ENCODE measurements at places on chromosomes 2 and 18. TPM values are rescaled to one million over a fixed set of nuclear protein-coding genes. Genes with fewer than 3 reads are reported as not detected.

DNA sequence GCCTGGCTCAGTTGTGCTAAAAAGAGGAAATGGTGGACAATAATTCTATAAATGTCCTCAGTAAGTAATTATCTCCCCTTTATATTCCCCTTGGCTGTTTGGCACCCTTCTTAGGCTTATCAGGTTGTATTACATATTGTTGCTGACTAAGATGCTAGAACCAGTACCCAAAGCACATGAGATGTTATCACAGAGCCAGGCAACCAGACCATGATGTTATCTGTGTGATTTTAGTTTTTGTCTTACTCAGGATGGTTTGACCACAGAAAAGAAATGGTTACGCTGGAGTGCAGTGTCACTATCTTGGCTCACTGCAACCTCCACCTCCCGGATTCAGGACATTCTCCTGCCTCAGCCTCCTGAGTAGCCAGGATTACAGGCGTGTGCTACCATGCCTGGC, 15.2 kb downstream of the R3HDM1 start:
- DNase-seq = no peak

GRCh38 chr2:120253021-120253882, 600 bp downstream of the RALB start:
- no peak for DNase-seq

DNA sequence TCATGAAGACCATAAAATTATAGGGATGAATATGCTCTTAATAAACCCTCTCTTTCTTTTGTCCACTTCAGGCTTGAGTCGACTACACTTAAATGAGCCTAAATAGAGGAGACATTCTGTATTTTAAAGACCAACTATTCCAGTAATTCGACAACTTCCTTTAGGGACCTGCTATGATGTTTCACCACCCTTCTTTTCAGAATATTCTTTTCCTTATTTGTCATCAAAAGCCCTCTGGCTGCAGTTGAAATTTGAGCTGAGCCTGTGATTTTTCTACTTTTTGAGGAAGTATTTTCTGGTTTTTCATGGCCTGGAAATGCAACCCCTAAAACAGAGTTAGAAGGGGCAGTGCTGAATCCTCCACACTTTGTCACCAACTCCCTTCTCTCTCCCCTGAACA, 287.0 kb downstream of the EPHA4 start:
- DNase-seq = no peak

GRCh38 chr2:85033388-85033787, 62.4 kb downstream of the KCMF1 start:
- DNase-seq = no peak

The RBM43 gene
- polyA plus RNA-seq = 19.2 TPM

DNA sequence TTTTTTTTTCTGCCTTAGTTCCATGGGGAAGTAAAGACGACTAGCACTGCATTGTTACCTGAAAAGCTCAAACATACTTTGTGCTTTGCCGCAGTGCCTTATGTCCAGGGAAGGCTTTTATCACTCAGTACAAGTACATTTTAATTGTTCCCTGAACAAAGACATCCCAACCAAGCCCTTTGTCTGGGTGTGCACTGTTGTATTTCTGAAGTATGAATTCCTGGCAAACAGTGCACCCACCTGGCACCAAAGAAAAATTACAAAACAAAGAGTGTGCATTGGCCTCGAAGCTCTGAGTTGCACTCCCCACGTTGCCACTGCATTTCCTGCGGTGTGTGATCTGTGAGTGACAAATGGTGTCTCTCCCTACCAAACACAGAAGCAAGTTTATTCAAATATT, 858.5 kb upstream of the PIK3C3 start:
- peak; percentile 15 for DNase-seq

The MAIP1 gene
- 42.0 TPM for polyA plus RNA-seq

The SERPINB4 gene
- not detected for polyA plus RNA-seq

GRCh38 chr2:159098921-159099411, 130.5 kb downstream of the TANC1 start:
- DNase-seq = no peak

The CKAP2L gene
- polyA plus RNA-seq = 16.4 TPM

The NCKAP1 gene
- polyA plus RNA-seq = 140 TPM

DNA sequence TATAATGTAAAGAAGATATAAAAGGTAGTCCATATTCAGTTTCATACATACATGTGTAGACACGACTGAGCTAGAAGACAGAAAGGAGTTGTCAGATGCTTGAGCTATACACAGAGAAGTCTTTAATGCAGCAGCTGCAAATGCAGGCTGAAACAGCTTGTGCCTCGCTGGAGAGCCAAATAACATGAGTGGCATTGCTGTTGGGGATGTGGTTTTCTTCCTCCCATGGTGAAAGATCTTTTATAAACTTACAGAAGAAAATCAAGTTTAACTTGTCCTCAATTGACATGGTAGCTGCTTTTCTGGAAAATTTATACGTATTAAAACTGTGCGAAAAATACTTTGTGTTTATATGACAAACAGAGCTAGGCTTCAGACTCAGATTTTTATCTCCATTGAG, 16.4 kb upstream of the IL1R1 start:
- DNase-seq = no peak

The CRYGC gene
- polyA plus RNA-seq = not detected

The CSRNP3 gene
- polyA plus RNA-seq = 11.0 TPM

The CFAP65 gene
- polyA plus RNA-seq = 0.24 TPM

DNA sequence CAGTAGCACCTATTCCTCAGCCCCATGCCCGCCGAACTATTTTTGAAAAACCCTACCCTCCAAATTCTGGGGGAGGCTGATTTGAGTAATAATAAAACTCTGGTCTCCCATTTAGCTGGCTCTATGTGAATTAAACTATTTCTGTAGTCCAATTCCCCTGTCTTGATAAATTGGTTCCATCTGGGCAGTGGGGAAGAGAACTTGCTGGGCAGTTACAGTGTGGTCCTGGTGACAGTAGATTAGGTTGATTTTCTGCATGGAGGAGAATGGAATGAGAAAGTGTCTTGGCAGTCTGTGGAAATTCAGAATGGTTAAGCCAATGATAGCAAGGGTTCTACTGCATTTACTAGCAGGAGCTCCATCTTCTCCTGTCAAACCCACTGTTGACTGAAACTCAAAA, 95.0 kb downstream of the SPP2 start:
- no peak for DNase-seq

- DNase-seq = no peak
Observed at GRCh38 chr18:9565407-9565806, 49.0 kb downstream of the PPP4R1 start.

GRCh38 chr2:157782057-157782845, 93.9 kb downstream of the ACVR1 start:
- no peak for DNase-seq

The PTPRN gene
- 0.08 TPM for polyA plus RNA-seq

DNA sequence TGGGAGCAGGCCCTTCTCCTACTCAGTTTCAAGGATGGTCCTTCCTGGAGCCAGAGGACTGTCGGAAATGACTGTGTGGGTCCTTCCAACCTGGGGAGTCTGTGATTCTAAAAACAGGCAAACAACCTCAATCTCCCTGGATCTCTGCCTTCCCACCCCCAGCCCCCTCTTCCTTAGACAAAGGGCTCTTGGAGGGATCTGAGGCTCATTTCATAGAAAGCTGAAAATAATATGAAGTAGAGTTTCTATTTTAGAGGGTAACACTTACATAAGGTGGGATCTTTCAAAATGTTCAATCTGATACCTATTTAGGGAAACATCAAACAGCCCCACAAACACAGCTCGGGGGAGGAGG, 69.4 kb downstream of the RHOB start:
- DNase-seq = no peak

- no peak for DNase-seq
Observed at GRCh38 chr2:138023298-138023697, 59.0 kb downstream of the HNMT start.

- DNase-seq = no peak
Observed at GRCh38 chr2:175890636-175891242, 111.3 kb downstream of the LNPK start.

GRCh38 chr2:169093535-169093934, 24.2 kb downstream of the DHRS9 start:
- no peak for DNase-seq

- DNase-seq = no peak
Observed at GRCh38 chr18:58135701-58136331, 91.8 kb downstream of the NEDD4L start.

DNA sequence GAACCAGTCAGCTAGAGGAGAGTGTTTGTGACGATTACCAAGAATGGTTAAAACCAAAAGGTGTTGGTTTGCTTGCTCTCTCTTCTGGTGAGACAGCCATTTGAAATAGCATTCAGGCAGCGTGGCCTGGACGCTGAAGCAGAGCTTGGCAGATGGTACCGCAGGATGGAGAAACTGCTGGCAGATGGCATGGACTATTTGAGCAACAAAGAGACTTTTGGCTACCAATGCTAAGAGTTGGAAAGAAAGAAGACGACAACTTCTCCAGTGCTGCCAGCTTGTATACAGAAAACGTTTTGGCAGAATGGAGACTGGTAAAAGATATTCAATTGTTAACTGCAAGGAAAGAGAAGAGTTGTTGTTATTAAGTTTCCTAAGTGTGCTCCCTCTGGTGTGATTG, 315.0 kb downstream of the PARD3B start:
- DNase-seq = no peak

The CCDC74B gene
- polyA plus RNA-seq = 8.6 TPM

GRCh38 chr18:8799596-8800441, 94.5 kb downstream of the MTCL1 start:
- DNase-seq = no peak

- no peak for DNase-seq
Observed at GRCh38 chr2:111947219-111947618, 48.8 kb downstream of the MERTK start.

Data from right renal cortex interstitium (tissue), 3 donors.